ENCODE measurements at places on chromosomes 16 and 17.
A peak's percentile ranks its signal among the peaks of the same experiment; 100 is the strongest.

DNA sequence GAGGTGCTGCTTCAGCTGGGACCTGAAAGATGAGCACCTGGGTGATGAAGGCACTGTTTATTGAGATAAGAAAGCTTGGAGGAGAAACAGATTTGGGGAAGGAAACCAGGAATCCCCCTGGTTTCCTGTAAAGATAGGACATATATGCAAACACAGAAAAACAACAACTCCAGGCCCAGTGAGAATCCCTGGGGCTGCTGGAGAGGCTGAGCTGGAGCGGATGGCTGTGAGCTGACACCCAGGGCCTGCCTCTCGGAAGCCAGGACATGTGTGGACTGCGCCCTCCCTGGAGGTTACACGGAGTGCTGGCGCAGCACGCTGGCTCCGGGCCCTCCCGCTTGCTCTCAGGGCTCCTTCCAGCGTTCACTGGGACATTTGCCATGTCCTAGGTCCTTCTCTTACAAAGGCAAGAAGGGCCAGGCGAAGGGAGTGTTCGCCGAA, 57.5 kb downstream of the CYB5B start:
- DNase-seq, result no peak

- no peak for DNase-seq
Measured at GRCh38 chr16:27088216-27088615, 21.5 kb downstream of the C16orf82 start.

GRCh38 chr16:8866884-8867215, 2.0 kb downstream of the CARHSP1 start:
- no peak for DNase-seq

- DNase-seq, result peak; percentile 32
Measured at GRCh38 chr16:88815901-88816589, 4.3 kb upstream of the APRT start.

- no peak for DNase-seq
Measured at GRCh38 chr17:43475494-43476089, 8.2 kb upstream of the DHX8 start.

GRCh38 chr17:46044989-46045388, 45.9 kb downstream of the STH start:
- no peak for DNase-seq

GRCh38 chr16:67277999-67278772, 1.1 kb upstream of the PLEKHG4 start:
- no peak for DNase-seq

DNA sequence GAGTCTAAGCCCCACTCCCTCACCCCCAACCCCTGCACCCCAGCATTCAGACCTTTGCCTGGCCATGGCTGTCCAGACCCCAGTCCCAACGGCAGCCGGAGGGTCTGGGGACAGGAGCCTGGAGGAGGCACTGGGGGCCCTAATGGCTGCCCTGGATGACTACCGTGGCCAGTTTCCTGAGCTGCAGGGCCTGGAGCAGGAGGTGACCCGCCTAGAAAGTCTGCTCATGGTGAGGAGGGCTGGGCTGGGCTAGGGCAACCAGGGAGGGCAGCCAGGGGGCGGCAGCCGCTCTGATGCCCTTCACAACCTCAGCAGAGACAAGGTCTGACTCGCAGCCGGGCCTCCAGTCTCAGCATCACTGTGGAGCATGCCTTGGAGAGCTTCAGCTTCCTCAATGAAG, 14.4 kb downstream of the RIPOR1 start:
- DNase-seq, result no peak

- no peak for DNase-seq
Measured at GRCh38 chr17:39014044-39014794, 47.0 kb upstream of the FBXO47 start.

- no peak for DNase-seq
Measured at GRCh38 chr17:45722161-45722560, 62.0 kb upstream of the CRHR1 start.

GRCh38 chr16:49698453-49698815, 157.5 kb downstream of the ZNF423 start:
- DNase-seq, result no peak

DNA sequence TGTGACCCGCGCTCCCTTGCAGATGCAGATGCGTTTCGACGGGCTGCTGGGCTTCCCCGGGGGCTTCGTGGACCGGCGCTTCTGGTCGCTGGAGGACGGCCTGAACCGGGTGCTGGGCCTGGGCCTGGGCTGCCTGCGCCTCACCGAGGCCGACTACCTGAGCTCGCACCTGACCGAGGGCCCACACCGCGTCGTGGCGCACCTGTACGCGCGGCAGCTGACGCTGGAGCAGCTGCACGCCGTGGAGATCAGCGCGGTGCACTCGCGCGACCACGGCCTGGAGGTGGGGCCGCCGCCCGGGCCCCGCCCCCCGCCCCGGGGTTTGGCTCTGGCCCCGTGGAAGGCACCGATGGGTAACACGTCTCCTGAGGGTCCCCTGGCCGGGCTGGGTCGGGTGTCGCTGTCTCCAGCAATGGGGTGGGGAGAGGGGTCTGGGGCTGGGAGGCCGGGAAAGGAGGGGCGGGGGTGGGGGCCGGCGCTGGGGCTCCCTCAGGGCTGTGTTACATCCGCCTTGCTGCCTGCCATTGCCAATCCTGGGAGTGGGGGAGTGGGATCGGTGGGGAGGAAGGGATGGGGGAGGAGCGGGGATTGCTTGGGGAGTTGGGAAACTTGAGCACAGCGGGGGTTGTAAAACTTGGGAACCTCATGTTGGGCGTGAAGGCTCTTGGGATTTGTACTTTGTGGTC, 737 bp downstream of the NUDT16L1 start:
- peak; percentile 66 for DNase-seq

GRCh38 chr16:14181371-14182050, 110.4 kb downstream of the MRTFB start:
- no peak for DNase-seq

DNA sequence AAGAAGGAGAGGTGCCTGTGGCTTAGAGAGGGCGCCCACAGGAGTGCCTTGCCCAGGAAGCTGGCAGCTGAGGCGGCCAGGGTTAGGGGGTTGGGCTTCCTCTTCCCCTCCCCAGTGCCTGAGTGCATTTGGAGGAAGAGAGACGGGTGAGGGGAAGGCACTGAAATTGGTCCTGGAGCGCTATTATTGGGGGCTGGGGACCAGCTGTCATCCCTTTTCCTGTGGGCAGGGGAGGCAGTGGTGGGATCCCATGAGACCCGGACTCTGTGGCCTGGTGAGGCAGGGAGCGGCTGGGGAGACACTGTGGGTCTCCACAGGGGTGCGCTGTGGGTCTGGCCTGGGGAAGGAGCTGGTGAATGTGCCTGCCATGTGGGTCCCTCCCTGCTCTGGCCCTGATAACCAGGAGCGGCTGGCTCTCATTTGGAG, 259.7 kb downstream of the SEC14L1 start:
- DNase-seq, result peak; percentile 48

GRCh38 chr17:13636951-13637350, 35.2 kb upstream of the HS3ST3A1 start:
- no peak for DNase-seq

GRCh38 chr16:75787440-75787839, 61.1 kb upstream of the CPHXL start:
- DNase-seq, result no peak
